ENCODE measurements at places on chromosomes 16 and 17.

- DNase-seq, result no peak
Observed at GRCh38 chr17:34556931-34557330, 22.5 kb upstream of the TMEM132E start.

GRCh38 chr17:32494621-32495358, 8.0 kb downstream of the CDK5R1 start:
- DNase-seq, result no peak

GRCh38 chr16:149024-149660, 3.3 kb upstream of the HBZ start:
- DNase-seq, result no peak

- DNase-seq, result peak; percentile 43
Observed at GRCh38 chr17:28717578-28718332, at the start of gene RAB34. TSS of gene RAB34 (minus strand) at chr17:28717868. CDS start at chr17:28717266, 602 bp downstream.

GRCh38 chr16:85859818-85860125, 39.2 kb upstream of the IRF8 start:
- peak; percentile 35 for DNase-seq

DNA sequence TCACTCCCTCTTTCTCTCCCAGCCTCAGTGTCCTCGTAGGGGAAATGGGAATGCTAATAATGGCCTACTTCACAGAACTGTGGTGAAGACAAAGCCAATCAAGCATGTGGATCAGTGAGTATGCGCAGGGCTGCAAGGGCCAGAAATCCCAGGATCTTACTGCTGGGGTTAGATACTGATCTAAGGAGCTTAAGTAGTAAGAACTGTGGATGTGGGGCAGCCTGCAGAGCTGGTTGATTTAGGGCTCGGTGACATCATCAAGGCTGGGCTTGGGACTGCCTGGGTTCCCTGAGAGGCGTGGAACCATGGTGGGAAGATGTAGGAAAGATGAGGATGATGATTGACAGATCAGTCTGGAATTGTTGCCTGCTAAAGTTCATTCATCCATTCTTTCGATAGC, 25.6 kb downstream of the GOSR2 start:
- DNase-seq, result no peak

DNA sequence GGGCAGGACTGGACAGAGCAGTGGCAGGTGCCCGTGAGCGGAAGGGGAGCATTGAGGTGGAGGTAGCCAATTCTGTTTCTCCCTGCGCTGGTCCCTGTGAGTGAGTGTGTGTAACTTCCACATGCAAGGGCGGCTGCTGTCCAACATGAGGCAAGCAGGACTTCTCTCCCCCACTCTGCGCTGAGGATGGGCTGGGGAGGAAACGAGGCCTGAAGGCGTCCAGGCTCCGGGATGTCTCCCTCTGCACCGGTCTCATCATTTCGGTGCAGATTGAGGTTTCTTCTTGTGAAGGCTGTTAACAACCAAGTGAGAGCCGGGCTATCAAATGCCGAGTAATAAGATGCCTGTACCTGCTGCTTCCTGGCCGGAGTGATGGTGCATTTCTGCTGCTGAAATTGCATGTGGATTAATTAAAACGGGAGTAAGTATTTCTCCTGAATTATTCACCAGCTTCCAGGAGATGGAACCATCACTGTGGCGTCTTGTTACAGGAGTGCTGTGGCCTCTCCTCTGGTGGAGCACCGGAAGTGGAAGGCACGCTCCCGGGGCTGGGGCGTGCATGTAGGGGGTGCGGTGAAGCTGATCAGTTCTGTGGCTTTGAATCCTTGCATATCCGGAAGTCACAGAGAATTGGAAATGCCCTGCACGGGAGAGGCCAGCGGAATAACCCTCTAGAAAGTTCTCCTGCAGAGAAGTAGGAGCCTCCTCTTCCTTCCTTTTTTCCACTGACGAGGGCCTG, 41.7 kb upstream of the MGAT5B start:
- no peak for DNase-seq

DNA sequence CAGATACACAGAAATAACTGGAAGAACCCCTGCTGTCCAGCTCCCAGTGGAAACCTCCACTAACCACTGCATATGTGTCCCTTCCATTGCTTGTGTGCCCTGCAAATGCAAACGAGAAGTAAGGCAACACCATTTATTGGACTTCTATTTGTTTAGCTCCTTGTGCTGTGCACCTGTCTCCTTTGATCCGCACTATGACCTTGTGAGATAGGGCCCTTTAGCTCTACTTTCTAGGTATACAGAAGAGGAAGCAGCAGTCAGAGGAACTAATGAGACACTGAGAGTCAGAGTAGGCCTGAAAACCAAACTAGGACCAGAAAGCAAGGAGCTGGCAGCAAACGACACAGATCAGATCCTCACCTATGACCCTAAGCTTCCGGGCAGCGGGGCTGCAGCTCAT, 22.4 kb downstream of the SOX9 start:
- no peak for DNase-seq

DNA sequence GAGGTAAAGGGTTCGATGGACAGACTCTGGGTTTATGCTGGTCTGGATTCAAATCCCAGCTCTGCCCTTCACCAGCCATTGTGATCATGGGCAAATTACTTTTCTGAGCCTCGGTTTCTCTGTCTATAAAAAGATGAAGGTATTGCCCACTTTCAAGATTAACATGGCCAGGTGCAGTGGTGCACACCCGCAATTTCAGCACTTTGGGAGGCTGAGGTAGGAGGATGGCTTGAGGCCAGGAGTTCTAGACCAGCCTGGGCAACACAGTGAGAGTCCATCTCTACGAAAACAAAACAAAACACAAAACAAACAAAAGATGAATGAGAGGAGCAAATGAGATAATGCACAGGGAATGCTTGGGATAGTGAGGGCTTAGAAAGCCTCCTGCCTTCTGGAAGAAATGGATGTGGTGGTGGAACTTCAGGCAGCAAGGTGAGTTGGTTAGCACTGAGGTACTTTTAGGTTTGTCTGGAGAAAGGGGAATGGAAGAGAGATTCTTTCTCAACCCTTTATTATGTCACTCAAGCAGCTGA, 8.5 kb downstream of the ADGRG3 start:
- no peak for DNase-seq

- no peak for DNase-seq
Observed at GRCh38 chr16:72091217-72091616, 2.2 kb downstream of the TXNL4B start.

DNA sequence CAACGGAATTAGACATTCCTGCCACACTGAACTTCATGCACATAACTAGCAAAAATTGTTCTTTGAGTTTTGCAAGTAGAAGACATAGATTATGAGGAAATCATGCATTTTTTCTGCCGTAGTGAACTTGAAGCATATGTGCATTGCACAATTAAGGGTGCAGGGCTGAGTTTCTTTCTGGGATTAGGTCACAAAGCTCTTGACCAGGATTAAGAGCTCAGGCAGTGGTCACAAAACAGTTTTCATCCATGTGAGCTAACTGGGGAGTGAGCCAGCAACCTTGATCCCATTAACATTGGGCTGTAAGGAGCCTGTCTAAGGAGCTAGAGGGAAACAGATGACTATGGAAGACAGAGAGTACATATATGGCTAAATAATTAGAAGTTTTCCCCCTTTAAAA, 143.7 kb downstream of the PMP22 start:
- no peak for DNase-seq

DNA sequence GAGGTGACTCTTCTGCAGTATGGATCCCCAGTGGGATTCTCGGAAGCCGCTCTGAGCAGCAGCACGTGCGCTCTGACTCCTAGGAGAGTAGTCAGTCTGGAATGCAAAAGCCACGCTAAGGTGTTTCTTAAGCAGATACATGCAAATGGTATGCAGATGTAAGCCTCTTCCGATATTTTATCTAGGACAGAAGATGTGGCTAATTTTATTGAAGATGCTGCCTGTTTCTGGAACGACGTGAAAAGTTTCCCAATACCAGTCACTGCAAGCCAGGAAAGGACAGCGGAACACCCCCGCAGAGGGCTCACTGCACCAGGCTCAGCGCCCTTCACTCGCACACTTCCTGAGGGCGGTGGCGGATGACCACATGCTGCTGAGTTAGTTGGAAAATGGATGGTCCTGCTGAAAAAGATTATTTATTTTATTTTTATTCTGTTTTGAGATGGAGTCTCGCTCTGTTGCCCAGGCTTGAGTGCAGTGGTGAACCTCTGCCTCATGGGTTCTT, 10.1 kb downstream of the FADS6 start:
- DNase-seq, result peak; percentile 75

DNA sequence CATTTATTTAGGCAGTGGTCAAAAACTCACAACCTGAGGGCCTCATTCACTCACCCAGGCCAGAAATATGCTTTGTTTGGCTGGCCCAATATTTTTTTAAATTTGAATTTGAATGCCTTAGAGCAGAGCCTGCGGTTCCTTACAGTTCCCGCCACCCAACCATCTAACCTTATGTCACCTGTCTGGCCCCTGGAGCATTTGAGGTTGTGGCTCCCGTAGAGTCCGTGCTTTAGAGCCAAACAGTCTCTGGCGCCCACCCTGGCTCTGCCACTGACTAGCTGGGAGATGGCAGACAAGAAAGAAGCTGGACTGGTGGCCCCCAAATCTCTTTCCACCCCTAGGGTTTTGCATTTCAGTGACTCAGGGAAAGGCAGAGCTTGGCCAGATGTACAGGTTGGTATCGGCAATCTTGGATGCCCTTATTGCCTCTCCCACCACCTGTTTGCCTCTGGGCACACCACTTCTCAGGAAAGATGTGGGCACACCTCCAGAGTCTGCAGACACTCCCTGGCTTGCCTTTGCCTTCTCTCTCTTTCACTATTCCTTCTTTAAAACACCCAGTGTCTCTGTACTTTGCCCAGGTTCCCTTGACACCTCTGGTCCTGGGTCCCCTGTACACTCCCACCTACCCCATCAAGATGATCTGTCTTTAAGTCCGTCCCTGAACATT, 1.9 kb upstream of the MAP3K14 start:
- DNase-seq, result no peak

- no peak for DNase-seq
Observed at GRCh38 chr17:69716556-69716955, 302.1 kb downstream of the MAP2K6 start.

- no peak for DNase-seq
Observed at GRCh38 chr16:1746693-1747195, 24.6 kb downstream of the NME3 start.

DNA sequence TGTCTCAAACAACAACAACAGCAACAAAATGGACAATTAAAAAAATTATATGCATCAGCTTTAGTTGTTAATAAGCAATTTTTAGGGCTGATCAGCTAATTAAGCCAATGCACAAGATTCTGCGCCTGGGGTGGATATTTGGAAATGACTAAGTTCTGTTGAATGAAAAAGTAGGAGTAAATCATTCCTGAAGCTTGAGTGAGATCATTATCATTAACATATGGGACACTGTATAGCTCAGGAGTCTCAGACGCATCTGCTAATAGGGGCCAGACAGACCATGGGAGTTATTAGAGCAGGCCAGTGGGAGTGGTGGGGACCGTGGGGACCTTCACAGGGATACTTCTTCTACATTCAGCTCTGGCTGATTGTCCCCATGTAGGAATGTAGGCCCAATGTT, 22.8 kb downstream of the IRX5 start:
- DNase-seq, result no peak

DNA sequence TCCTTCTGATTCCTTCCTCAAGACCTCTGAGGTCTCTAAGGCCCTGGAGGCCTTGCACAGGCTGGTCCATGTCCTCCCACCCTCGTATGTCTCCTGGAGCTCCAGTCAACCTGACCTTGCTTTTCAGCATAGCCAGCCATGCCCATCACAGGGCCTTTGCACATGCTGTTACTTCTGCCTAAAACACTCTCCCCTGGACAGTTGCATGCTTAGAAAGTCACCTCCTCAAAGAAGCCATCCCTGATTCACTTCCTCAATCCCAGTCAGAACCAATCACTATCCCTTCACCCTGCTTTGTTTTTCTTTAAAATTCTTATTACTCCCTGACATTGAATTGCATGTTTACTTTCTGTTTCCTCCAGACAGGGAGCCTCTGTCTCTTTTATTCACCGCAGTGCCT, 322.1 kb upstream of the CCL2 start:
- no peak for DNase-seq

DNA sequence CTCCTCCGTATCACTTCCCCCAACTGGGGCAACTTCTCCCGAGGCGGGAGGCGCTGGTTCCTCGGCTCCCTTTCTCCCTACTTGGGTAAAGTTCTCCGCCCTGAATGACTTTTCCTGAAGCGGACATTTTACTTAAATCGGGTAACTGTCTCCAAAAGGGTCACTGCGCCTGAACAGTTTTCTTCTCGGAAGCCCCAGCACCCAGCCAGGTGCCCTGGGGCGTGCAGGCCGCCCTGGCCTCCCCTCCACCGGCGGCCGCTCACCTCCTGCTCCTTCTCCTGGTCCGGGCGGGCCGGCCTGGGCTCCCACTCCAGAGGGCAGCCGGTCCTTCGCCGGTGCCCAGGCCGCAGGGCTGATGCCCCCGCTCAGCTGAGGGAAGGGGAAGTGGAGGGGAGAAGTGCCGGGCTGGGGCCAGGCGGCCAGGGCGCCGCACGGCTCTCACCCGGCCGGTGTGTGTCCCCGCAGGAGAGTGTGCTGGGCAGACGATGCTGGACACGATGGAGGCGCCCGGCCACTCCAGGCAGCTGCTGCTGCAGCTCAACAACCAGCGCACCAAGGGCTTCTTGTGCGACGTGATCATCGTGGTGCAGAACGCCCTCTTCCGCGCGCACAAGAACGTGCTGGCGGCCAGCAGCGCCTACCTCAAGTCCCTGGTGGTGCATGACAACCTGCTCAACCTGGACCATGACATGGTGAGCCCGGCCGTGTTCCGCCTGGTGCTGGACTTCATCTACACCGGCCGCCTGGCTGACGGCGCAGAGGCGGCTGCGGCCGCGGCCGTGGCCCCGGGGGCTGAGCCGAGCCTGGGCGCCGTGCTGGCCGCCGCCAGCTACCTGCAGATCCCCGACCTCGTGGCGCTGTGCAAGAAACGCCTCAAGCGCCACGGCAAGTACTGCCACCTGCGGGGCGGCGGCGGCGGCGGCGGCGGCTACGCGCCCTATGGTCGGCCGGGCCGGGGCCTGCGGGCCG, 1.6 kb downstream of the HIC1 start:
- peak; percentile 72 for DNase-seq

- DNase-seq, result peak; percentile 85
Observed at GRCh38 chr16:1469693-1470201, 5.1 kb downstream of the CLCN7 start.

DNA sequence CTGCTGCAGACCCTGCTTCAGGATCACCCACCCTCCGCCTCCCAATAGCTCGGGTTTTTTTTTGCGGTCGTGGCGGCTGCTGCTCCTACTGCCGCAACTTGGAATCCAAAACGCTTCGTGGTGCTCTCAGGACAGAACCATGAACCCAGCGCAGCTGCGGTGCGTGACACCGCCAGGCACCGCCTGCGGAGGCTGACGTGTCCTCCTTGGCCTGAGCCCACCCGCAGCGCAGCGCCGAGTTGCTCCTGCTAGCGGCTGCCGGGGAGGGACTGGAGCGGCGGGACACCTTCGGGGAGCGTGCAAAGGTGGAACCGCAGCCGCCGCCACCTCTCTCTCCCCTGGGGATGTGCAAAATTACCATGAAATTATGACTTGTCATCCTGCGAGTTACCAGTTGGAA, 1893.0 kb downstream of the TP53TG3F start:
- no peak for DNase-seq
